ENCODE measurements at places on chromosomes 7 and 10.

DNA sequence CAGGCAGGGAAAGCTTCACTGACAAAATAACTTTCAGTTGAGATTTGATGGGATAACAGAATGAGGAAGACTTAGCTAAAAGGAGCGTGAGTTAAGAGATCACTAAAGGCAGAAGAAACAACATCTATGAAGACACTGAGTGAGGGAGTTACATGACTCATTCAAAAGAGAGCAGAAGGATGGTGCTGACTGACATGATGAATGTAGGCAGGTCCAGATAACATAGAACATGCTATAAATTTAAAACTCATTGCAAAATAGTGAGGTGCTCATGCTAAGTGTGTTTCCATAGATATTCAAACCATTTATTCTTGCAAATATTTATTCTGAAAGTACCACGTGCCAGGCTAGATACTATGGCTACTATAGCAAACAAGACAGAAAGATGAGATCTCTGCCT lies 116.4 kb upstream of the DGKB start:
- DNase-seq, result no peak

DNA sequence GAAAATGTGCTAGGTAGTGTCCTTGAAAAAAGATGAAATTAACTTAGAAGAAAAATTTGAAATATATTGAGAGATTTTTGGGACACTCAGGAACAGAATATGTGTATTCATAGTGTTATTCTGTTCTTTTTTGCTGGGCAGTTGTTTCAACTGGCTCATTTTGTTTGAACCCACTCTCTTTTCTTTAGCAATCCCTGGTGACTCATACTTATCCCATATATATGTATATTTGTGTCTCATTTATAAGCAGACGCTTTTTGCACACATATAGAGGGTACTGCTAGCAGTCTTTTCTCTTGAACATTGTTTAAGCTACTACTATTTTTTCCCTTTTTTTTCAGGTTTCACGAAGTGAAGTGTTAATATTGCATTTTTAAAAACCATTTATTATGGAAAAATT lies 1.9 kb downstream of the EXOC6 start:
- no peak for DNase-seq

DNA sequence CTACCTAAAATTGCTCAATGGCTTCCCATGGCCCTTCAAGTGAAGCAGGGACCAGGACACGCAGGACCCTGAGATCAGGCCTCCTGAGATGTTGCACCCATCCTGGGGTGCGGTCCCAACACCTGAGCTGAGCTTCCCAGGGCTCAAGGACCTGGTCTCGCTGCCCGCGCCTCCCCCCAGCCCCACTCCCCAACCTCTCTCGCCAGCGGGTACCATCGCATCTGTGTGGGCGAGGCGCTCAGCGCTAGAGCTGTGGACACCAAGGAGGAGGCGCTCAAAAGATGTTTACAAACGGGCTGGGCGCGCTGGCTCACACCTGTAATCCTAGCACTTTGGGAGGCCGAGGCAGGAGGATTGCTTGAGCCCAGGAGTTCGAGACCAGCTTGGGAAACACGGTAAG lies 7.4 kb upstream of the CRYGN start:
- no peak for DNase-seq

- DNase-seq, result no peak
Observed at GRCh38 chr10:5525561-5526341, 990 bp downstream of the CALML3 start.

DNA sequence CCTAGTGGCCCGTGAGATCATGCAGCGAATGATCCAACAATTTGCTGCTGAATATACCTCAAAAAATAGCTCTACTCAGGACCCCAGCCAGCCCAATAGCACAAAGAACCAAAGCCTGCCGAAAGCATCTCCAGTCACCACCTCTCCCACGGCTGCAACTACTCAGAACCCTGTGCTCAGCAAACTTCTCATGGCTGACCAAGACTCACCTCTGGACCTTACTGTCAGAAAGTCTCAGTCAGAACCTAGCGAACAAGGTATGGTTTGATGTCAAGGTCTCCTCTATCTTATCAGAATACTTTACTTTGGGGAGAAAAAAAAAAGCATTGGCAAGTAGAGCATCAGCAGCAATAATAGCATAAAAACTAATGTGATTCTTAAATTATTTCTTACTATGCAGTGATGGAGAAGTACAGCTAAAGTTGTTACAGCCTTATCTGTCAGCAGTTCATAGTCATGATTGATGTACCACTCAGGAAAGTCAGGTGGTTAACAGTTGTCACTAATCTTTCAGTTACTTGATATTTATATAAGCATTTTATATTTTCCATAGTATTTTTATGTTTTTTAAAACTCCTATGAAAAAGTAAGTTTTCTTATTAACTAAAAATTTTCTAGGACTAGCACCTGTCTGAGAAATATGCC lies 117.1 kb downstream of the LCOR start:
- DNase-seq, result no peak

DNA sequence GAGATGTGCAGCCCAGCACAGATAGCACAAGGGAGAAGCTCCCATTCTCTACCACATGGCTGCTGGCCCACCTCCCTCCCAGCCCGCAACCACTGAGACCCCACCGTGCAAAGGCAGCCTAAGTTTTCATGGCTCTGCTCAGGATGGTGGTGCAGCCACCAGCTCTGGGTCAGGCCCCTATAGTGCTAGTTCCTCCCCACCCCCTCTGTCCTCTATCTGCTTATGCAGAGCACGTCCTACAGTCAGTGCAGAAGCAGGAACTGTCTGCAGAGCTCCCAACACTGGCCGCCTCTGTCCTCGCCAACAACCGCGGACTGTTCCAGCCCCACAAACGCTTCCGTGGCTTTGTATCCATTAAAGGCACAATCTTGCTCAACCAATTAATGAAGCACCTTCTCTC lies 278.9 kb downstream of the GRID1 start:
- DNase-seq, result no peak

GRCh38 chr10:80829562-80829961 lies 291.9 kb downstream of the SH2D4B start:
- DNase-seq, result no peak

DNA sequence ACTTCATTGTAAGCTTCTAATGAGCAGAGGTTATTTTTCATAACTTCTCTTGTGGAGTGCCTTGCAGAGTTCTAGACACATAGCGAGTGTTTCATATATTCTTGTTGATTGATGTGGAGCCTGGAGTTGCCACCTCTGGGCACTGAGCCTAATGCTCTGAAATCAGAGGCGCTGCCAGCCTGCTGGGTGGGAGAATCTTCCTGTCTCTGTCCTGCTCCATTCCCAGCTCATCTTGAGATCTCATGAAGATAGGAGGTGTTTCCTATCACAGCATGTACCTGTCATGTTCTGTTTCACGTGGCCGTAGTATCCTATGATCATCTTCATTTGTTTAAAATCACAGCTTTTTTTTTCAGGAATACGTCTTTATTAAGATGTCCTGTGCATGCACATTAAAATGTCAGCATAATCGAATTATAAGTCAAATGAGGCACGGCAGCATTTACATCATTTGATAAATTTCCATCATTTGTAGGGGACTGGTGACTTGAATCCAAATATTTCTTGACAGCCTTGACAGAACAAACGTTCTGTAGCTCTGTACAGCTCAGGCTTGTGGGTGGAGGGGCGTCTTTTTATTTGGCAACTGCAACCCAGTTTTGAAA lies 393.0 kb downstream of the PHTF2 start:
- DNase-seq, result no peak

DNA sequence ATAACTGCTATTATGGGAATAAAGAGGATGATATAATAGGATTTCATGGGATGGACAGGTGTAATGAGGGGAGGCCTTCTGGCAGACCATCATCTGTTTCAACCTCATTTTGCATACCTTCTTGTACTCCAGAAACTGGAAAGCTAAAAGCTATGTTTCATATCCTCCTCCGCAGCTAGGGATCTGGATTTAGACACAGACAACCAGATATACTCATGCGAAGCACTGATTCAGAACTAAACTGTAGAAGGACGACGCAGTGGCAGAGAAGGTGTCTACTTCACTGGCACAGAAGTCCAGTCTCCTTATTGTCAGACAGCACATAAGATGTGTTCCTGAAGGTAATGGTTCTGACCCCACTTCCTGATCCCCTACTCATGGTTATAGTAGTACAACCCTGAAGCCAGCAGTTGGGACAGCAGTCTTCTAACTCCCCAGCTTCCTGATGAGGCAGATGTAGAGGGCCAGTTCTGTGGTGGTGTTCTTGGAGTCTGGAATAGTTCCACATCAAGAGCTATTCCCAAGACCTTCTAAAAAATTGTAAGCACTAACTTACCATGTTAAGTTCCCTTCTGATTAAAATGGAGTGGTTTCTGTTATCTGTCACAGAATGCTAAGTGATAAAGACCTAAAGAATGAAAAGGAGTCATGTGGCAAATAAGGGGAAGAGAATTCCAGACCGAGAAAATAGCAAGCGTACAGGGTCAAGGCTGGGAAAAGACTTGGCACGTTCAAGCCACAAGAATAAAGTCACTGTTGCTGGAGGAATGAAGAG lies 550.3 kb downstream of the GRM8 start:
- DNase-seq, result no peak

- no peak for DNase-seq
Observed at GRCh38 chr10:69388488-69388887, 28.2 kb downstream of the TACR2 start.

DNA sequence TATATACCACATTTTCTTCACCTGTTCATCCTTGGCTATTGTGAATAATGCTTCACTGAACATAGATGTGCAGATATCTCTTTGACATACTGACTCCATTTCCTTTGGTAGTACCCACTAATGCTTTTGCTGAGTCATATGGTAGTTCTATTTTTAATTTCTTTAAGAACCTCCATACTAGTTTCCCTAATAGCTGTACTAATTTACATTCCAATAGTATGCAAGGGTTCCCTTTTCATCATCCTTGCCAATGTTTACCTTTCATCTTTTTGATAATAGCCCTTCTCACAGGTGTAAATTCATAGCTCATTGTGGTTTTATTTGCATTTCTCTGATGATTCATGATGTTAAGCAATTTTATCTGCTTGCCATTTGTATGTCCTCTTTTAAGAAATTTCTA lies 159.9 kb downstream of the CALCR start:
- no peak for DNase-seq

DNA sequence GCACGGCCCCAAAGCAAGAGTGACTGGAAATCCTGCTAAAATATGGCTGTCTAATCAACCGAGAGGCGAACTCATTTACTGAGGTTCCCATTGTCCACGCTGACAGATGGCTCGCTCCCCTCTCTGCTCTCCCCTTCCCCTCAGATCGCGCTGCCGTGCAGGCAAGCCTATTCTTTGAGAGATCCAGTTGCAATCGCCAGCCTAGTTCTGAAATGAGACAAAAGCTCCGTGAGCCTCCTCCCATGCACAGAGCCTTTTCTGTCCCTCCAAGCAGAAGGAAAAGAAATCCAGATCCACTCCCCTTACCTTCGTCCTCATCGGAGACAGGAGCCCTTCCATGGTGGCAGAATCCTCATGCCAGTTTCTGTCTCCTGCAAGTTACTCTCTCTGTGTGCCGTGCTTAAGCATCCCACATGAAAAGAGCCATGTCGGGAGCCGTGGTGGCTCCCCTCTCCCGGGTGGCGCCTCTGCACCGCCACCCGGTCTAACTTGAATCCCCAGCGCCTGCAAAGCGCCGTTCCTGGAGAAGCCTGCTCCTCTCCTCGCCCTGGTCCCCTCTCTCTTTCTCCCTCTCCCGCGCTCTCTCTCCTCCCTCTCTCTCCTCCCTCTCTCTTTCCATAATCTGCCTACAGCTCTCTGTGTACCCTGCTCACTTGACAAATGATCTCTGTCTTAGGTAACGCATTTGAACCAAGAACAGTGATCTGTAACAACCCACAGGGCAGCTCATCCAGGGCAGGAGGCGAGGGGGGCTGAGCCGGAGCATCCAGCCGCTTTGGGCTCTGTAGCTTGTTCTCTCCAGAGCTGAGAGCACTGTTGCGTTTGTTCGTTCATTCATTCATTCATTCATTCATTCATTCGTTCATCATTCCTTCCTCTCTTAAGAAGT lies 156.8 kb downstream of the FRMD4A start:
- no peak for DNase-seq

DNA sequence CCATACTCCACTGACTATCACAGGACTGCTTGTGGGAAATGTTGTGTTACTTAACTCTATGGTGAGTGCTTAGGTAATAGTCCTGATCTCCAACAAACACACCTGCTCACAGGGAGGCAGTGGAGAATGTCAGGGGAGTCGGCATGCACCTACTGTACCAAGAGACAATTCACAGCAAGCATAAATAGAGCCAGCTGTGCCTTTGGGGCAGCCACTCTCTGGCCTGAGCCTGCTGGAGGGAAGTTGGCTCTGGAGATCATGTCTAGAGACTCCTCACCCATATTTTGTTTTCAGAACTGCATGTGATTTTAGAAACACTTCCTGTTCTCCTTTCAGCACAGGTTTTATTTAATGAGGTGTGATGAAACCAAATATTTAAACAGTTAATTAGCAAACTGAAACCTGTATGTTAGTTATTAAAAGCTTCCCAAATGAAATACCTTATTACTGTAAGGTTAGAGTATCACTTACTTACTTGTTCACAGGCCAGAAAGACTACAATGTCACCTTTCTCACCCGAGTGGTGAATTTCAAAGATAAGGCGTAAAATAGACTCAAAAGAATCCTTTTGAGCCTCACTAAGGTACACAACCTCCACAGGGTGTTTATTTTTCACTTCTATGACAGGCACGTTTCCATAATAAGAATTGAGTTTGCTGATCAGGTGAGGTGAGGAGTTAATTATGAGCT lies 21.8 kb downstream of the DHX32 start:
- no peak for DNase-seq

- DNase-seq, result no peak
Observed at GRCh38 chr7:101165958-101166647, 734 bp upstream of the VGF start.

DNA sequence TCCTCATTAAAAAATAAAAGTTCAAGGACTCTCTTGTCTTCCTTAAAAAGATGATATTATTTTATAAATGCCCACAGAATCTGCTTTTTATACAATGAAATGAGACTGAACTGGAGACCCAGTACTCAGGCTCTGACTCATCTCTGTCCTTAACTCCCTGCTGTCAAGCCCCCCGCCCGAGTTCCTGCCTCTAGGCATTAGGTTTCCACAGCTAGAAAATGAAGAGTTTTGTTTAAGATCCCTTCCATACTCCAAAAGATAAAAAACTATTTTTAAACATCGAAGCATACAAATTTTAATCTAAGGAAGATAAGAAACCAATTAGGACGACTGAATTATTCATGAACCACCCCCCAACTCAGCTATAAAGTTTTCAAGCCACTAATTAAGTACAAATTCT lies 97.7 kb upstream of the FEZF1 start:
- no peak for DNase-seq

DNA sequence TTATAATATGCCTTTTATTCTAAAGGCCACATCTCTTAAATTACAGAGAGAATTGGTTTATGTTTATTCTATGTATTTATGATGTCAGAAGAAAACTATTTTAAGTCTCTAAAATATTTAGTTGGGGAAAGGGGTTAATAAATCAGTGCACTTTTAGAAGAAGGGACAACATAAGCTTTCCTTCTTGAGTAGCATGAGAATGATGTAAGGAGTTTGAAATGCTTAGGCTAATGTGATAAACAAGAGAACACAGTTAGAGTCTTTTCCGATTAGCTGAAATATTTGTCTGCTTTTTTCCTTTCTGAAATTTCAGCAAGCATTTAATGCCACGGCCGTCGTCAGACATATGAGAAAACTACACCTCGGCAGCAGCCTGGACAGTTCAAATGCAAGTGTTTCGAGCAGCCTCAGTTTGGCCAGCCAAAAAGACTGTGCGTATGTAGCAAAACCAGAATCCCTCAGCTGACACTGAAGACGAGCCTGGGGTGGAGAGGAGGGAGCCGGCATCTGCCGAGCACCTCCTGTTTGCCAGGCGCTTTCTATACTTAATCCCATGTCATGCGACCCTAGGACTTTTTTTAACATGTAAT lies 176.2 kb downstream of the CCDC3 start:
- DNase-seq, result no peak

- DNase-seq, result no peak
Observed at GRCh38 chr10:28928484-28928883, 251.2 kb downstream of the BAMBI start.
